ENCODE measurements at places on chromosomes 7 and 10. TPM values are rescaled to one million over a fixed set of nuclear protein-coding genes. Genes with fewer than 3 reads are reported as not detected.
A peak's percentile ranks its signal among the peaks of the same experiment; 100 is the strongest.

GRCh38 chr7:77759294-77759889 is 38.8 kb downstream of the TMEM60 start:
- no peaks in the 10 kb centered on the region for H3K27me3 ChIP-seq
- H3K4me3 ChIP-seq: no peak overlapping the region
- no peaks in the 10 kb centered on the region for H3K36me3 ChIP-seq
- H3K27ac ChIP-seq: no peak overlapping the region
- H3K4me1 ChIP-seq: peaks cover 33% of the 10 kb centered on the region
- no peak for DNase-seq

DNA sequence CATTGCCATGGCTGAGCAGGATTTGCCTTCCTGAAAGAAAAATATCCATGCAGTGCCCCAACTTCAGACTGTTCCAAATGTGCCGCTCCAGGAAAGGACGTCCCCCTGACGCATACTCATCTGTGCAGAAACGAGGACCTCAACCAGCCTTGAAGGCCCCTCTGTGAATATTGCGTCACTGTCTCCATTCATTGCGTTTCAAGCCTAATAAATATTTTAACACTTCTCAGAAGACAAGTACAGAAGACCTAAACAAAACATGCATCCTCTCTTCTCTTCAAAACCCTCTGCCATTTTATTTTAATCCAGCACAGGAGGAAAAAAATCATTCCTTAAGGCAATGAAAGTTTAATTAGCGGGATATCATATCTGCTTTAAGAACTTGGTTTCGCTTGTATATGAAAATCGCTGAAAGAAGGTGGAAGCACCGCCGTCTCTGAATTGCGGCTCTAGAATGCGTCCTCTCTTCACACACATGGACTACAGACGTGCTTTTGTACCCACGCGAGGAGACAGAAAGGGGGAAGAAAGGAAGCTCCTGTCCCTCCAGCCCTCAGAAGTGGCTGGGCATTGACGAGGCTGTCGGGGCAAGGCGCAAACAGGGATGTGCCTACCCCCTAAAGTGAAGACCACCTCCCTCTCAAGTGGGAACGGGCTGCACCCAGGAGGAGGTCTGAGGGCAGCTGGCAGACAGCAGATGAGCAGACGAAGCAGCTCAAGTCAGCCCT is 36.8 kb downstream of the RGS10 start:
- peaks cover 6% of the 10 kb centered on the region for H3K4me1 ChIP-seq
- H3K4me3 ChIP-seq: no peak overlapping the region
- H3K27me3 ChIP-seq: peaks cover 13% of the 10 kb centered on the region

DNA sequence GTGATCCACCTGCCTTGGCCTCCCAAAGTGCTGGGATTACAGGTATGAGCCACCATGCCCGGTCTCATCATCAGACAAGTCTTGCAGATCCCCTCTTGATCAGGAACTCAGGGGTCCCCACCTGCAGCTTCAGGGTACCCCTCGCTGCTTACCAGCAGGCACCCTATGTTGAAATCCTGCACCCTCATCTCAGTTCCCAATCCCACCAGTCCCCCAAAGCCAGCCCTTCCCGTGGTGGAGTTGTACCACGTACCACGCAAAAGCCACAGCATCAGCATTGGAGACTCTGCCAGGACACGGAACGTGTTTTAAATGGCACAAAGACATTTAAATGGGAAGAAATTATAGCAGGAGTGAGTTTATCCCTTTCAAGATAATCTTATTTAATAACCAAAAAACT is 202.0 kb downstream of the CUX1 start:
- peaks cover 7% of the 10 kb centered on the region for H3K36me3 ChIP-seq
- peaks cover 19% of the 10 kb centered on the region for H3K4me1 ChIP-seq
- no peak for DNase-seq
- no peak overlapping the region for H3K27ac ChIP-seq
- H3K4me3 ChIP-seq: no peak overlapping the region

GRCh38 chr10:133195096-133195495 is 34.9 kb upstream of the UTF1 start:
- DNase-seq: no peak
- peaks cover 79% of the 10 kb centered on the region for H3K27me3 ChIP-seq
- no peaks in the 10 kb centered on the region for H3K36me3 ChIP-seq

- no peak overlapping the region for H3K4me3 ChIP-seq
- no peaks in the 10 kb centered on the region for H3K27me3 ChIP-seq
- H3K4me1 ChIP-seq: peaks cover 11% of the 10 kb centered on the region
These were observed 14.6 kb downstream of the MINDY4 start for GRCh38 chr7:30785786-30786185.

DNA sequence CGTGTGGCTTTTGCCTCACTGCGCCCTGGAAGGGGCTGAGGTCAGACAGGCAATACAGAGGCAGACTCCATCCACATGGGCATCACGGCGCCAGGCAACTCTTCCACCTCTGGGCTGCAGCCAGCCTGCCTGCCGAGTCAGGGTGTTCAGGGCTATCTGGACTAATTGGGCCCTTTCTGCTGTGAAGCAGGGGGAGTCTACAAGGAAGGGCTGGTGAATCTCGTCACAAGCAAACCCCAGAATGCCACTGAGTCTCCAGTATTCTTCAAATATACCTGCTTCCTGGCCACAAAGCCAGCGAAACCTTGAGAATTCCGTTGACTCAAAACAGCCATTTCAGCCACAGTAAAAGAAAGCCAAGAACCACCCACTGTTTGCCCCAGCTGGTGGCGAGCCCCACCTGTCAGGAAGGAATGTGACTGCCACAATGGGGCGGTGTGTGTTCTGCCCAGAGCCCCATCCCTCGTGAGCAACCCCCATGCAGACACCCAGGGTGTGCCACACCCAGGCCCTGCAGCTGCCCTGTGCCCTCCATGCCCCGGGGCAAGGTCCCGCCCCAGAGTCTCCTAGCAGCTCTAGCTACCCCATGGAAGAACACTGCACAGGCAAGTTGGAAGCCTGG is 117.3 kb downstream of the FAM53B start:
- H3K27me3 ChIP-seq: no peaks in the 10 kb centered on the region
- H3K4me1 ChIP-seq: peaks cover 100% of the 10 kb centered on the region
- H3K27ac ChIP-seq: peak overlapping the region; percentile 66
- H3K36me3 ChIP-seq: peaks cover 7% of the 10 kb centered on the region

GRCh38 chr10:118374404-118374803 is 32.3 kb upstream of the FAM204A start:
- H3K36me3 ChIP-seq: no peaks in the 10 kb centered on the region
- no peak overlapping the region for H3K27ac ChIP-seq
- DNase-seq: no peak
- H3K4me3 ChIP-seq: no peak overlapping the region

DNA sequence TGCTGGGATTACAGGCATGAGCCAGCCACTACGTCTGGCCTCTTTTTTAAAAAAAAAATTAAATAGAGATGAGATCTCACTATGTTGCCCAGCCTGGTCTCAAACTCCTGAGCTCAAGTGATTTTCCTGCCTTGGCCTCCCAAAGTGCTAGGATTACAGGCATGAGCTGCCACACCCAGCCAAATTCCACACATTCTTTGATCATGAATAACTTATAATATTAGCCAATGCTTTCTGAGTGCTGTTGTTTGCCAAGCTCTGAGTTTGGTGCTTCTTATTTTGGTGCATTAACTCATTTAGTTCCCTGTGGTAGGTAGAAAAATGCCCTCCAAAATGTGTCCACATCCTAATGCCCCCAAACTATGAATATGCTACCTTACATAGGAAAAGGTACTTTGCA is 47.2 kb upstream of the MKI67 start:
- no peaks in the 10 kb centered on the region for H3K36me3 ChIP-seq
- no peak overlapping the region for H3K27ac ChIP-seq
- peaks cover 53% of the 10 kb centered on the region for H3K27me3 ChIP-seq

DNA sequence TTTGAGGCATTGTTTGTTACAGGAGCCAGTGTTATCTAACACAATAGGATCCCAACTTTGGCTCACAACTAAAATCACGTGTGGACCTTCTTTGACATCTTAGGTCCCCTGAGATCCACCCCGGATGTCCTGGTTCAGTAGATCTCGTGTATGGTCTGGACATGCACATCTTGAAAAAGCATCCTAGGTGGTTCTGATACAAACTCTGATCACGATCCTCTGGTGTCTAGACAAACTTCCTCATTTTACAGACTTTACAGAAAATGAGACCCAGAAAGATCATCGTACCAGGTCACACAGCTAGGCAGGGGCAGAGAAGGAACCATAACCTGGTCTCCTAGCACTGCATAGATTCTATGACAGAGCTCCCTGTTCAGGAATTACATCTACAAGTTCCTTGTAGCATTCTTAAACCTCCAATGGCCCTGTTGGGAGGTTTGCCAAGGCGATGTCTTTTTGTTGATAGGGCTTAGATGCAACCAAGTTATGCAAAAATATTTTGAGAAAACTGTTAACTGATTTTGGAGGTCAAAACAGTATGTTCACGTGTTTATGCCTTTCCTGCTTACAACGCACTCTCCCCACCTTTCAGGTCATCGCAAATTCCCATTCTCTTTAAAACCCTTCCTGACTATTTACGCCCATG is 30.8 kb upstream of the CHST15 start:
- no peaks in the 10 kb centered on the region for H3K36me3 ChIP-seq
- no peak overlapping the region for H3K4me3 ChIP-seq
- H3K4me1 ChIP-seq: peaks cover 20% of the 10 kb centered on the region
- peak overlapping the region; percentile 13 for H3K27ac ChIP-seq
- no peak for DNase-seq

GRCh38 chr7:155808549-155809331 is 3.5 kb downstream of the SHH start:
- DNase-seq: no peak
- no peak overlapping the region for H3K27ac ChIP-seq
- H3K27me3 ChIP-seq: peaks cover 100% of the 10 kb centered on the region
- peaks cover 65% of the 10 kb centered on the region for H3K4me1 ChIP-seq
- peak overlapping the region; percentile 55 for H3K4me3 ChIP-seq

DNA sequence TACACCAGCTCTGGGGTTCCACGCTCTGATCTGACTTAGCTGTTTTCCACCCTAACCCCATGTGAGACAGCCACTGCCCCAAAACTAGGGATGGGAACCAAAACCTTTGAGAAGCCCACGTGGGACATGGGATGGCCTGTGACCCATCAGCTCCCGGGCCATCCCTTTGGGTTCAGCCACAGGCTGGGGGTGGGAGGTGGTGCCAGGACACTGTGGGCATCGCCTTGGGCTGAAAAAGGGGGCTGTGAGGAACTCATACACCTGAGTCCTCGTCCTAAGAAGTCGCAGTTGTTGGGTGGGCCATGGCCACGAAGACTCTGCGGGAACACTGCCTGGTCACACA is 379.1 kb downstream of the DNAJB6 start:
- no peak for DNase-seq
- H3K27me3 ChIP-seq: peaks cover 34% of the 10 kb centered on the region
- no peak overlapping the region for H3K27ac ChIP-seq
- H3K4me1 ChIP-seq: no peaks in the 10 kb centered on the region

DNA sequence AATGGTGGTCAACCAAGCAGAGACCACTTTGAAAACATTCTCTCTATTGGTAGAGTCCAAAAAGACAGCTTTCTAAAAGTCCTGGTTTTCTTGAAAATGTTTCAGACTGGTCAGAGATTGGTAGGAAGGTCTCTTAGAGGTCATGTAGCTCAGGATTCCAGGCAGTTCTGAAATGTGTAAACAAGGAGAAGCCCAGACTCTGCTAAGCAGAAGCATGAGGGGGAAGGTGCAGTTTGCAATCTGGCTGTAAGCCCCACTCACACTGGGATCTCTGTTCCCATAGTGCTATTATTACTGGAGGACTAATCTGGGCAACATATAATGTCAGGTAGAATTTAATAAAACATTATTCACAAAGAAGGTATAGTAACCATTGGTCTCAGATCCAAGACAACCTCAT is 101.1 kb downstream of the MAGI2 start:
- H3K4me3 ChIP-seq: no peak overlapping the region
- no peak overlapping the region for H3K27ac ChIP-seq
- peaks cover 8% of the 10 kb centered on the region for H3K4me1 ChIP-seq
- H3K27me3 ChIP-seq: no peaks in the 10 kb centered on the region
- no peaks in the 10 kb centered on the region for H3K36me3 ChIP-seq

DNA sequence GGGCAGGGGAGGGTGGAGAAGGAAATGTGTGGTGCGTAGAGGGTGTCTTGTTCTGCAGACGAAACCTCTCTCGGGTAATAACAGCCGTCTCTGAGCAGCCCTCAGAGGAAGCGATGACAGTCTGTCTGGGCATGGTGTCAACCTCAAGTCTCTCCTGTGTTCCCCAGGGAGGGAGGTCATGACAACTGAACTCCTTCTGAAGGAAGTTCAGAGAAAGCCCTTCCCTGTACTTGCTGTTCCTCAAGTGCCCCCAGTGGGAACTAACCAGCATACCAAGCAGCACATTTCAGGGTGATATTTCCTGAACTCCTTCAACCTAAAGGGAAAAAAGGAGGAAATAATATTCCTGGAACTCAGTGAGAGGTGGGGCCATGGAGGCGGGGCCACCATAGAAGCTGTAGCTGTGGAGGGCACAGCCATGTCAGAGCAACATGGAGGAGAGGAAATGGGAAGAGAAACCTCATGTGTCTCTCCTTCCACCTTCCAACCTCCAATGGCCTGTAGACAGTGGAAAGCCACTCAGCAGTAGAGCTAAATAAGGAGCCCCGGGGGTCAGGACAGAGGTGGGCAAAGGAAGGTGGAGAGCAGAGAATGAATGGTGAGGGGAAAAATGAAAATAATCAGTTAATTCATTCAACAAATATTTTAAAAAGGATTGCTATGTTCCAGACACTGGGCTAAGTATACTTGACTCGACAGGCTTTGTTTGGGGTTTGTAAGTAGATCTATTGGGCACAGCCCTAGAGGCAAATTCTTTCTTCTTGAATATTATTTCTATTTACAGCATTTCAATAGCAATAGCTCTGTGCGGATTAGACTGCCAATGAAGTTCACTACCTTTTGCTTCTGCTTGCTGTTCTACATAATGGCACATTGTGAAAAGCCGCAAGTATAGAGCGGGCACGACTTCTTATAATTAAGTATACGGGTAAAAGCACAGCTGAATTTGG is 61.0 kb upstream of the AOAH start:
- H3K36me3 ChIP-seq: no peaks in the 10 kb centered on the region
- peak; percentile 30 for DNase-seq
- peak overlapping the region; percentile 43 for H3K27ac ChIP-seq
- no peaks in the 10 kb centered on the region for H3K27me3 ChIP-seq
- peaks cover 6% of the 10 kb centered on the region for H3K4me1 ChIP-seq
- no peak overlapping the region for H3K4me3 ChIP-seq

DNA sequence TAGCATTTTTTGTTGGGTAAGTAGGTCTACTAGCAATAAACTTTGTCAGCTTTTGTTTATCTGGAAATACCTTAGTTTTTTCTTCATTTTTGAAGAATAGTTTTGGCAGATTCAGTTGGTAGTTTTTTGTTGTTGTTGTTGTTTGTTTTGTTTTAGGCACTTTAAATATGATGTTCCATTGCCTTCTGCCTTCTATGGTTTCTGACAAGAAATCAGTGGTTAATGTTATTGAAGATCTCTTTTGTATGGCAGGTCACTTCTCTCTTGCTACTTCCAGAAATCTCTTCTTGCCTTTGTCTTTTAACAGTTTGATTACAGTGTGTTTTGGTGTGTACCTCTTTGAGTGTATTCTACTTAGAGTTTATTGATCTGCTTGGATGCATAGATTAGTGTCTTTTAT is 41.8 kb upstream of the ZNF365 start:
- H3K36me3 ChIP-seq: no peaks in the 10 kb centered on the region
- H3K4me1 ChIP-seq: no peaks in the 10 kb centered on the region
- H3K27ac ChIP-seq: no peak overlapping the region
- H3K4me3 ChIP-seq: no peak overlapping the region
- no peak for DNase-seq

Gene RELN
- 0.44 TPM for total RNA-seq

Gene DNAH11
- total RNA-seq: 0.74 TPM

Gene PAX4
- total RNA-seq: not detected

Gene INMT
- 49.5 TPM for total RNA-seq

Gene MKI67
- total RNA-seq: 1.2 TPM

Gene KCP
- total RNA-seq: 0.19 TPM

Gene VWA2
- not detected for total RNA-seq

Gene SYT15
- 1.9 TPM for total RNA-seq

Gene HHEX
- total RNA-seq: 2.1 TPM

Gene RAPGEF5
- total RNA-seq: 16.5 TPM

Gene CDHR1
- 0.41 TPM for total RNA-seq
